Type B pancreatic cell (in vitro differentiated cells): ENCODE measurements at places on chromosomes 2 and 18.

GRCh38 chr2:212956665-212957607 is 194.5 kb downstream of the IKZF2 start:
- DNase-seq = no peak

DNA sequence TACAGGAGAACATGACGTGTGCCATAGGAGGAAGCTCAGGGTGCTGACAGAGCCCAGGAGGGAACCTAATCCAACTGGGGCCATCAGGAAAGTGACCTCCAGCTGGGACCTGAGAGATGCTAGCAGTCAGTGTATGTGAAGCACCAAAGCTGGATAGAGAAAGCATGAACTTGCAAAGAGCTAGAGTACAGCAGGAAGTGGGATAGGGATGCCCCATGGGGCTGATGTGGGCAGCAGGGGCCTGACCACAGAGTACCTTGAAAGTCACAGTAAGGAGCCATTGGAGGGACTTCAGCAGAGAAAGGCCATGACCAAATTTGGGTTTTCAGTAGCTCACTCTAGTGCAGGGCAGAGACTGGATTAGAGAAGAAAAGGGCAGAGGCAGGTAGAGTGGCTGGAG is 91.6 kb upstream of the TTC39C start:
- no peak for DNase-seq

- no peak for DNase-seq
These were observed 7.4 kb downstream of the SOCS6 start for GRCh38 chr18:70296289-70296688.

GRCh38 chr2:96344011-96344410 is 8.4 kb downstream of the NCAPH start:
- DNase-seq = no peak

GRCh38 chr2:127479219-127479825 is 47.0 kb downstream of the IWS1 start:
- DNase-seq = no peak

GRCh38 chr2:1742681-1743395 is 1.5 kb downstream of the PXDN start:
- DNase-seq = peak; percentile 82

- DNase-seq = no peak
These were observed 589.1 kb upstream of the CDH2 start for GRCh38 chr18:28766027-28766426.

GRCh38 chr2:172361360-172361759 is 66.0 kb upstream of the ITGA6 start:
- no peak for DNase-seq

GRCh38 chr2:234950730-234951663 is 820 bp upstream of the SH3BP4 start:
- DNase-seq = no peak

GRCh38 chr2:150141226-150142001 is 346.1 kb downstream of the RND3 start:
- DNase-seq = no peak

GRCh38 chr18:65815506-65815905 is 64.7 kb downstream of the CDH7 start:
- no peak for DNase-seq
